A673 (cell line): ENCODE measurements at places on chromosomes 3 and 15. TPM values are rescaled to one million over a fixed set of nuclear protein-coding genes. Genes with fewer than 3 reads are reported as not detected.

The ITIH4 gene
- 1.7 and 3.4 TPM in 2 replicates for total RNA-seq

The CAMK2N2 gene
- 1.3 and 2.2 TPM in 2 replicates for total RNA-seq

- DNase-seq, result no peak
- H3K4me1 ChIP-seq, result peaks cover 34% of the 10 kb centered on the region
- H3K4me3 ChIP-seq, result no peak overlapping the region
- H3K27ac ChIP-seq, result no peak overlapping the region
- no peaks in the 10 kb centered on the region for H3K36me3 ChIP-seq
- H3K27me3 ChIP-seq, result no peaks in the 10 kb centered on the region
These were observed 120.2 kb upstream of the LIPC start for GRCh38 chr15:58311556-58311955.

- H3K27me3 ChIP-seq, result peaks cover 17% of the 10 kb centered on the region
- H3K36me3 ChIP-seq, result no peaks in the 10 kb centered on the region
- DNase-seq, result no peak
- no peak overlapping the region for H3K4me3 ChIP-seq
- no peaks in the 10 kb centered on the region for H3K4me1 ChIP-seq
These were observed 13.2 kb upstream of the EDC3 start for GRCh38 chr15:74709011-74709410.

DNA sequence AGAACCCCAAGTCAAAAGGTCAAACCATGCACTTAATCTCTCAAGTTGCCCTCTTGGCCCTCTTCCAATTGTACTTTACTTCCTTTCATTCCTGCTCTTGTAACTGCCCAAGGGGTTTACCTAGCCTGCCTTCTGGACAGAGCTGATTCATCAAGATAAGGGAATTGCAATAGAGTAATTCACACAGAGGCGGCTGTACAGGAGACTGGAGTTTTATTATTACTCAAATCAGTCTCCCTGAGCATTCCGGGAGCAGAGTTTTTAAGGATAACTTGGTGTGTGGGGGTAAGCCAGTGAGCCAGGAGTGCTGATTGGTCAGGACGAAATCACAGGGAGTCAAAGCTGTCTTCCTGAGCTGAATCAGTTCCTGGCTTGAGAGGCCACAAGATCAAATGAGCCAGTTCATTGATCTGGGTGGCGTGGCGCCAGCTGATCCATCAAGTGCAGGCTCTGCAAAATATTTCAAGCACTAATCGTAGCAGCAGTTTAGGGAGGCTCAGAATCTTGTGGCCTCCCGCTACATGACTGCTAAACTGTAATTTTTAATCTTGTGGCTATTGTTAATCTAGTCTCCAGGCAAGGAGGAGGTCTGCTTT is 590.0 kb downstream of the EPHA3 start:
- H3K4me1 ChIP-seq, result no peaks in the 10 kb centered on the region
- H3K27me3 ChIP-seq, result no peaks in the 10 kb centered on the region
- H3K27ac ChIP-seq, result no peak overlapping the region
